ENCODE measurements at places on chromosomes 16 and 17.
A peak's percentile ranks its signal among the peaks of the same experiment; 100 is the strongest.

GRCh38 chr17:30854146-30854545, 22.4 kb downstream of the ATAD5 start:
- no peak for DNase-seq

DNA sequence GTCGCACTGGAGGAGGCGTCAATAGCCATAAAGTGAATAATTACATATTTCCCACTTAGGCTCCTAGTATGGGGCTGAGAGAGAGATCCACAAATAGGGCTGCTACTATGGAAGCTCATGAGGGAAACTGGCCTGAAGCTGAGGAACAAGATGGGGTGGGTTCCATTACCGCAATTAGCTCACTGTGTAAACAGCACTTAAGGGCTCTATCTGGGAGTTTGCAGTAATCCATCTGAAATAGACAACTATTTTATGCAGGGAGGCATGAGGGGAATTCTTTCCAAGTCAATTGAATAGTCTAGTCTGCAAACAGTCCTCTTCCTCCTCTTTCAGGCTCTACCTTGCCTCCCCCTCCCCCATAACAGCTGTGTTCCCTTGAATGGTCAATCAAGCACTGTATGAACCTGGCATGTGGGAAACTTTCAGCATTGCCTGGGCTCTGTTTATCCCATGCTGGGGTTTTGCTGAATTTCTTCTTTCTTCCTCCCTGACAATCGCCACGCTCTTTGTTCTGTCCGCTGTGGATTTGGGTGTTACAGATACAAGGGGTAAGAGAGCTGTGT, 56.1 kb upstream of the MAF start:
- DNase-seq = no peak

DNA sequence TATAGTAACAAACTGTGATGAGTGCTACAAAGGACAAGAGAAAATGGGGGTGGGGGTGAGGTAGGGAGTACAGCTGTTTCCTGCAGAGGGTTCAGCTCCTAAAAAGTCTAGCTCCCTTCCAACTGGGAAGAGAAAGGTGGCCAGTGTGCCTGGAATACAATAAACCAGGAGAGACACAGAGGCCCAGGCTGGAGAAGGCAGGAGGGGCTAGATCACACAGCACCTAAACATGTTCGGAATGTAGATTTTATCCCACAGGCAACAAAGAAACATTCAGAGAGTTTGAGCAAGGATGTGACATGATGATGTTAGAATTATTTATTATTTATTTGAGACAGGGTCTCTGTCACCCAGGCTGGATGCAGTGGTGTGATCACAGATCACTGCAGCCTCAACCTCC, 10.2 kb downstream of the TEX2 start:
- no peak for DNase-seq

DNA sequence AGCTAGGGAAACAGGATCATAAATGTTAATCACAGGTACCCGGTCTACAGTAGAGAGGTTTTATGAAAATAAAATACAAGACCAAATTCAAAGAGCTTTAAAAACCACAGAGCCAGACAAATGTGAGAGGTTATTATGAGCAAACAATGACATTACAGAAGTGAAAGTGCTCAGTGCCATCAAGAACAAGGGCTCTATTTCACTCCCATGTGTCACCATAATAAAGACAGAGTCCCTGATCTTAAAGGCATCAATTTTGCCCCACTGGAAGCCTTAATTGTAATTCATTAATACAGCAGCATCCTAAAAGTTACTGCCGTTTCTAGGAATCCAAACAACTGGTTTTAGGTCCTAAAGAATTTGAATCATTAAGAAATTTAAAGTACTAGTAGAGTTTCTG, 43.7 kb upstream of the CDRT4 start:
- no peak for DNase-seq

- DNase-seq = peak; percentile 37
Measured at GRCh38 chr17:32350666-32351418, 885 bp downstream of the ZNF207 start.

- no peak for DNase-seq
Measured at GRCh38 chr16:47310792-47311211, 150.1 kb downstream of the ITFG1 start.
